ENCODE measurements at places on chromosomes 4 and X. TPM values are rescaled to one million over a fixed set of nuclear protein-coding genes. Genes with fewer than 3 reads are reported as not detected.
A peak's percentile ranks its signal among the peaks of the same experiment; 100 is the strongest.

DNA sequence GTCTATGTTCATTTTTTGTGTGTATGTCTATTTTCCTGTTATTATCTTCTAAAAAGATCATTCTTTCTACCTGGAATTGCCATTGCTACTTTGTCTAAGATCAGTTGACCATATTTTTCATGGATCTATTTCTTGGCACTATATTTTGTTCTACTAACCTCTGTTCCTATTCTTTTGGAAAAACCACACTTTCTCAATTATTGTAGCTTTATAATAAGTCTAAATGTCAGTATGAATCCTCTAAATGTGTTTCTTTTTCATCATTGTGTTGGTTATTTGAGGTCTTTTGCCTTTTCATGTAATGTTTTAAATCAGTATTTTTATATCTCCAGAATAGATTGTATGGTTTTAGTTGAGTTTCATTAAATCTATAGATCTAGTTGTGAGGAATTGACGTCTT lies 798.3 kb downstream of the FAT4 start:
- no peak for DNase-seq

- DNase-seq, result no peak
These were observed 75.4 kb upstream of the SPIN4 start for GRCh38 chrX:63426519-63426918.

DNA sequence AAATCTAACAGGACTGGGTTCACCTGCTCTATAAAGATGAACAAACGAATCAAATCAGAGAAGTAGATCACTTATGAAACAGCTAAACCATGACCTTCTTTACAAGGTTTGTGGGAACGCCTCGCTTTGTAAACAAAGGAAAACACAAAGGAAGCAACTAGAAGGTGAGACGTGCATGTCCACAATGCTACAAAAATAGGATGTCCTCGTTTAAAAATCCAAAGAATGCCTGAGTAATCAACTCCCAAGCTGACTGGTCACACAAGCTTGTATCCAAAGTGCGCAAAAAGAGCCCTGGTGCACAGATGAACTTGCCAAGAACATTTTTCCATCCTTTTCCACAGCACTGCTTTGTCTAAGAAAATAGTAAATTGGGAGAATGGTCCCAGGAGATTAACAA lies 6.3 kb upstream of the SH3KBP1 start:
- no peak for DNase-seq

DNA sequence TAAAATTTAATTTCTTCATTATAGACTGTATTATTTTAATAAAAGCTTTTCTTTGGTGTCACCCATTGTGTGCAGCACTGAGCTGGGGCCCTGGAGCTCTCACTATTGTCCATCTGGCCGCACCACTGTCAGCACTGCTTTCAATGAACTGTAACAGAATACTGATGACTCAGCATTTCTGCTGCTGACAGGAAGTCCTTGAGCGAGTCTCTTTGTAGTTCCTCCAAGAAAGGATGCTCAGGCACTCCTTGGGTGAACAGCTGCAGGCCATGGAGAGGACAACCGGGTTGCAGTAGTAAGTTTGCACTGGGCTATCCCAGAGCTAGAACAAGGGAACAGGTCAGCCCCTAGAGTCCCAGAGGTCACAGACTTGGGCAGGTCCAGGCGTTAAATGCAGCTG lies 81.6 kb downstream of the SORBS2 start:
- DNase-seq, result peak; percentile 51

DNA sequence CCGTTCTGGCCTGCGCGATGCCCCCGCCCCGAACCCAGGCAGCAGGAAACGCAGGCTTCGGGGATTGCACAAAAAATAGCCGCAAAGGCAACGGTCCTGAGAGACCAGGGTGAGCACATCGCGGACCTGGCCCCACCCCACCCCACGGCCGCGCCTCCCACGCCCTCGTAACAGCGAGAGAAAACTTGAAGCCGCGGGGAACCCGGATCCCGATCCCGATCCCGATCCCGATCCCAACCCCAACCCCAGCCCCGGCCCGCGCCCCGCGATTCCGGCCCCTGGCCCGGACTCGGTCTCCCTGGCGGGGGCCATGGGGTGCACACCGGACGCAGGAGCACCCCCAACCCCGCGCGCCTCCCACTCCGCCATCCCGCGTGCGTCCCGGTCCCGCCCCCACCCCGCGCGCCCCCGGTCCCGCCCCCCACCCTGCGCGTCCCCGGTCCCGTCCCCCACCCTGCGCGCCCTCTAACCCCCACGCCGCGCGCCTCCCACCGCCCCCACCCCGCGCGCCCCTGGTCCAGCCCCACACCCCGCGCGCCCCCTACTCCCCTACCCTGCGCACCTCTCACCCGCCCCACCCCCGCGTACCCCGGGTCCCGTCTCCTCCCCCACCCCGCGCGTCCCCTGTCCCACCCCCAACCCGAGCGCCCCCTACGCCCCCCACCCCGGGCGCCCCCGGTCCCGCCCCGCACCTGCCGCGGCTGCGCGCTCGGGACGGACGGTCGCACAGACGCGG lies 29.0 kb downstream of the NOP14 start:
- peak; percentile 77 for DNase-seq

GRCh38 chr4:101357751-101358150 lies 10.4 kb upstream of the PPP3CA start:
- no peak for DNase-seq

GRCh38 chr4:1786544-1787362 lies 6.3 kb upstream of the FGFR3 start:
- no peak for DNase-seq

DNA sequence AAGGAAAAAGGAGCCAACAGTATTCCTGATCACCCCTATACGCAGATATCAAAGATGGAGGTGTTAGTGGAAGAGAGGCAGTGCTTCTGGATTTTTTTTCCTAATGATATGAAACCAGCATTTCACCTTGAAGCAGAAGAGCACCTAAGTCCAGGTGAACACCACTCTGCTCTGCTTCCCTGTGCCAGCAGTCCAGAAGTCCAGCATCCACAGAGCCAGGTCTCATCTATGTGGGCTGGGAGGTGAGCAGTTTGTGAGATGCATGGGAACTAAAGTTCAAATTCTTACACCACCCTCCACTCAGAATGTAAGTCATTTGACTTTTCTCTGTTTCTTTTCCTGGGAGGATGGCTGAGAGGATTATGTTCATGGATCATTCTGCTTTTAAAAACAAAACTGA lies 202.6 kb downstream of the RELL1 start:
- no peak for DNase-seq

Gene RGN
- polyA plus RNA-seq, result 1.3 TPM

- DNase-seq, result no peak
These were observed 61.3 kb upstream of the TXK start for GRCh38 chr4:48195374-48195773.

DNA sequence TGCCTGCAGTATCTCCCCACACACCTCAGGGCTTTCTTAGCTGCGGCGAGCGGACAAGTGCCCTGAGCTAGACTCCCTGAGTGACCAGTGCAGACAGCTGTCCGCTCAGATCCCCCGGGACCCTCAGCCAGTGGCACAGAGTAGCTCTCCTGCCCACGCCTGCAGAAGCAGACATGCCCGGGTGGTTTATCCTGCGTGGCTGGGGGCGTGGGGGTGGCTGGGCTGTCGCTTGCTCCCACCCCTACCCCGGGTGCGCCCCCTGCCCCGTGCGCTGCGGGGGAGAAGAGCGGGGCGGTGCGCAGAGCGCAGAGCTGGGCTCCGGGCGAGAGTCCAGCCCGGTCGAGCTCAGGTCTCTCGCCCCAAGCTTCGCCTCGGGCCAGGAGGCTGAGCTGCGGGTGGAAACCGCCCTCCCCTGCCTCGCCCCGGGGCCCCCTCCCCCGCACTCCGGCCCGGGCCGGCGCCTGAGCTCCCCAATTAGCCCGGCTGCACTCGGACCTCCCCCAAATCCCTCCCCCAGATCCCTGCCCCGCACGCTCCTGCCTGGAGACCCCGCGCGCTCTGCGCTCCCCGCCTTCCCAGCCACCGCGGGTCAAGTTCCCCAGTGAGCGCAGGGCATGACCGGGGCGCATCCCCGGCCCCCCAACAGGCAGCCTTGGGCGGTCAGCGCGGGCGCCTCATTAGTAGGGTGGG lies 11.7 kb upstream of the SHOX start:
- DNase-seq, result no peak

DNA sequence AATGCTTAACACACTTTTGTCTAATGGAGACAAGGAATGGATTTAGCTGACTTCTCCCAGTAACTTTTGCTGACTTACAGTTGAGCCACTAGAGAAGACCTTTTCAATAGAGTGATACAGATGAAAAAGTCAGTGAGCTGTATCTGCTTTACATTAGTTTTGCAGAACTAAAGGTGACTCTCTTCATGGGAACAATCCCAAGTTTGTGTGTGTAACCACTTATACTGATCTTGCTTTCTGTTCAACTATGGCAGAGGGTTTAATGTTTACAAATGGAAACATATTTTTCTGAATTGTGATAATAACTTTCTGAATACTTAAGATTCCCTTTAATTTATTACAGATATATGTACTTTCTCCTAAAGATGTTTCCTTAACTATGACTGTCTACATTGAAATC lies 182.6 kb upstream of the PUDP start:
- DNase-seq, result no peak

Data from muscle of back (tissue), 13 donors.